ENCODE measurements at places on chromosomes 2 and 18.

DNA sequence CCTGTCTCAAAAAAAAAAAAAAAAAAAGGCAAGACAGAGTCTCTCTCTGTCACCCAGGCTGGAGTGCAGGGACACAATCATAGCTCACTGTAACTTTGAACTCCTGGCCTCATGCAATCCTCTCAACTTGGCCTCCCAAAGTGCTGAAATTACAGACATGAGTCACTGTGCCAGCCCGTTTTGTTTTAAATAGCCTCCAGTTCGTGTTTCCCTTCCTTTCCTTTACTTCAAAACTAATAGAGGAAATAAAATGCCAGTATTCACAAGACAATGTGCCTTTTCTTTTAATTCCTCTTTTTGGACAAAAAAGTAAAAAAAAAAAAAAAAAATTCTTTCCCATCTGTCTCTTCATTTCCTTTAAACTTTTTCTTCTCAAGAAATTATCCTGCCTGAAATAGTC is 54.5 kb upstream of the ACMSD start:
- no peak for DNase-seq

DNA sequence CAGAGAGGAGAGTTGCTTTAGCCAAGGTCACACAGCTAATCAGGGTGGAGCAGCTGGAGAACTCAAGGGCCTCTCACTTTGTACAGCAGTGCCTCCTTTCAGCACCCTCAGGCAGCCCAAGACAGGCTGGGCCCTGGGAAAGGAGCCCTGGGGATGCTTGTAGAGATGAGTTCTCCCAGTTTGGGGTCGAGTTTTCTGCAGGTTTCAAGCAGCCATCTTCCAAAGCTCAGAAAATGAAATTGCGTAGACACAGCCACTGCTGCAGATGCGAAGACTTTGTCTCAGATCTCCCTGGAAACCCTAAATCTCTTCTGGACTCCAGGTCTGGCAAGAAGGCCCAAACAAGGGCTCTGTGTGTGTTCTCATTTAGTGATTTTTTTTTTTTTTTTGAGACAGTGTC is 22.5 kb downstream of the THNSL2 start:
- no peak for DNase-seq

GRCh38 chr2:86392873-86393518 is 48.2 kb upstream of the KDM3A start:
- DNase-seq = no peak

DNA sequence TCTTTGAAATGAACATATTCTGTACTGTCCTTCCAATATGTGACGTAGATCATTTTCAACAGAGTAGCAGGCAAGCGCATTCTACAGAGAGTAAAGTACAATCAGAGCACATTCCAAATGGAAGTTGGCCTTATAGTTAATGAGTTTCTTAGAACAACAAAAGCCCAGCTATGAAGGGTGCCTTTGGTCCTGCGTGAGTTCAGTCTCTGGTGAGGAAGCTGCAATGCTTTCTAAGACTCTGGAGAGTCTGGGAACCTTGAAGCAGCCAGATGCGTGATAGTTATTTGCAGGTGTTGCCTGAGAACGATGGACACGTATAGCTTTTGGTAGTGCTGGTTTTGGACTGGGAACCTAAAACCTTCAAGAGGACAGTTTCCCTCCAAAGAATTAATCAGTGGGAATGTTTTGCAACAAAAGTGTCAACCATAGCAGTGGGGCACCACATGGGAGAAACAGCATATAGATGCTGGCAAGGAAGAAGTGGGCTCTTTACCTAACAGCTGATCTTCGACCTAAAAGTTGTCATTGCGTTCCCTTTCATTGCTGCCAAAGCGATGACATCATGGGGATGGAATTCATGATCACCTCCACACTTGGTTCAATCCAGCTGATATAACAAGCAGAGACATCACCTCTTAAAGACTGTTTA is 9.3 kb upstream of the SNORC start:
- no peak for DNase-seq

GRCh38 chr2:160194946-160195345 is 5.1 kb downstream of the ITGB6 start:
- no peak for DNase-seq

DNA sequence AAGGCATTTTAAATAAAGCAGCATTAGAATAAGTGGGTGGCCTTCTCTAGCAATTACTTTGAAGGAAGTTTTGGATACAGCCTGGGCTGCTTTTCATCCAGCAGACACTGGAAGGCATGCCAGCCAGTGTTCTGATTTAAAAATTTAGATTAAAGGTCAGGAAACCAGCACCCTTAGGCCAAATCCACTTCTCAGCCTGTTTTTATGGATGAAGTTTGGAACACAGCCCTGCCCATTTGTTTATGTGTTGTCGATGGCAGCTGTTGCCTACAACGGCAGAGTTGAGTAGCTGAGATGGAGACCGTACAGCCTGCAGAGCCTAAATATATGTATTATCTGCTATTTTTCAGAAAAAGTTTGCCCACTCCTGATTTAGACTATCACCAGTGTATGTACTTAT is 313.6 kb upstream of the ACVR2A start:
- no peak for DNase-seq

DNA sequence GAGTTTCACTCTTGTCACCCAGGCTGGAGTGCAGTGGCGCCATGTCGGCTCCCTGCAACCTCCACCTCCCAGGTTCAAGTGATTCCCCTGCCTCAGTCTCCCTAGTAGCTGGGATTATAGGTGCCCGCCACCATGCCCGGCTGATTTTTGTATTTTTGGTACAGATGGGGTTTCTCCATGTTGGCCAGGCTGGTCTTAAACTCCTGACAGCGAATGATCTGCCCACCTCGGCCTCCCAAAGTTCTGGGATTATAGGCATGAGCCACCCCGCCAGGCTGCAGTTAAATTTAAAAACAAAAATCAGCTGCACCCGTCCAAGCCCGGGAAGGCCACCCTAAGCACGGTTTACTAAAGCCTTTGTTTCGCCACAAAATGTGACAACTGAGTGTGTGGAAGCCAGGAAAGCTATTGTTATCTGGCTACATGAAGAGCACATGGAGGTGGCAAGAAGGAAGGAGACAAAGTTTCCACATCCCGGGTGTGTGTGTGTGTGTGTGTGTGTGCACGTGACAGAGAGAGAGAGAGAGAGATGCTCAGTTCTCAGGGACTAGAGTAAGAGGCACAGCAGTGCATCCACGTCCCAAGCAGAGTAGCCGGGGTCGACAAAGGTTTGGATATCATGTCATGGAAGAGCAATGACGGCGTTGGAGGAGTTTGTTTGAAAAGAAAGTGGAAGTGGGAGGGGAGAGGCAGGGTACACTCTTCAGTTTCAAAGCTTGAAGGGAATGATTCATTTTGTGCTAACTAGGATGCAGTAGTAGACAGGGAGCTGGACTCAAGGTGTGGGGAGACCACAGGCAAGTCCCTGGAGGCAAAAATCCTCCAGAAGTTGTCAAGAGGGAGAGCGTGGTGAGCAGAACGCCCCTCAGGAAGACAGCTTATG is 20.1 kb downstream of the INPP5D start:
- no peak for DNase-seq

GRCh38 chr2:172230889-172231401 is 128.2 kb upstream of the DLX2 start:
- DNase-seq = no peak

DNA sequence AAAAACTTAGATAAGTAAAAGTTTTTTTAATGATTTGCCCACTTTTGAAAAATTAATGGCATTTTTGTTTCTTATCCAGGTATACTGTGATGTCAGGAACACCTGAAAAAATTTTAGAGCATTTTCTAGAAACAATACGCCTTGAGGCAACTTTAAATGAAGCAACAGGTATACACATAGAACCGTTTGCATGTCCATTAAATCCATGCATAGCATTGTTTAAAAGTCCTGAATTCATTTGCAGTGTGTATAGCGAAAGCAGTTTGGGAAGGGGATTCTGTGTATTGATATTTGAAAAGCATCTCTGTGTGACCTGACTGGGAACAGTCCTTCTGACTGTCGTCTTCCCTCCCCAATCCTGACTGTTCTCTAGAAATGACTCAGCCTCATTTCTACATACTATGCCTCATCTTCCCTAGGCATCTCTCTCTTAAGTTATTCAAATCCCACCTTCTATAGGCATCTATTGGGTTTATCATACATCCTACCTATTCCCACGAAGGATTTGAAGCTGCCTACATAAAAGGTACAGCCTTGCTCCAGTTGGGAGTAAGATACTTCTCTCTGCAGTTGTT is 79.2 kb upstream of the MAP3K20 start:
- no peak for DNase-seq

- DNase-seq = no peak
Observed at GRCh38 chr2:159124441-159124911, 156.0 kb downstream of the TANC1 start.

DNA sequence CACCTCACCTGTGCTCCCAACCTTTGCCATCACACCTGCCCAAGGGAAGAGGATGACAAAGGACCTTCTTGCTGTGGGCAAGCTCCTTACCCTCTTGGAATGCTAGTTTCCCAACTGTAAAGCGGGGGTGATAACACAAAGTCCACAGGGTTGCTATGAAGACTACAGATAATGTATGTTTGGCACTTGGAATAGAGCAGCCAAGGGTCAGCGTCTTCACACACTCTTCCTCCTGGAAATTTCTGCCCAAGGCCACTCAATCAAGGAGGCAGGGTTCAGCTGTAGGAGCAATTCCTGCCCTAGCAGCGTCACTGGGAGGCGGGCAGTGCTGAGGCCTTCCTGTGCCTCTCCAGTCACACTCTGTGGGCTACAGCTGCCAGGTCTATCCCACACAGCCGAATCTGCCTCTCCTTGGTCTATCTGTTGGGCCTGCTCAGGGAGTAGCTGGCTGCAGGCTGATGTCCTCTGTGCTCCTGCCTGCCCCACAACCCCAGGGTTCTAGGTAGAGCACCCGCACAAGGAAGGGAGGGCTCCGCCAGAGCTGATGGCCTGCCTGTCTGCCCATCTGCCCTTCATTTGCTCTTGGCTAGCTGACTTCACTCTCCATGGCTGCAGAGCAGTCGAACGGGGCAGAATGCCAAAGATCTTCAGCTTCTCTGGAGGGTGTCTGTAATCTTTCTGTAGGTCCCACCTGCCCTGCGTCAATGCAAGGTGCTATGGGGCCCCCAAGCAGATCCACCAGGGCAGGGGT is 91.9 kb downstream of the MRO start:
- no peak for DNase-seq

DNA sequence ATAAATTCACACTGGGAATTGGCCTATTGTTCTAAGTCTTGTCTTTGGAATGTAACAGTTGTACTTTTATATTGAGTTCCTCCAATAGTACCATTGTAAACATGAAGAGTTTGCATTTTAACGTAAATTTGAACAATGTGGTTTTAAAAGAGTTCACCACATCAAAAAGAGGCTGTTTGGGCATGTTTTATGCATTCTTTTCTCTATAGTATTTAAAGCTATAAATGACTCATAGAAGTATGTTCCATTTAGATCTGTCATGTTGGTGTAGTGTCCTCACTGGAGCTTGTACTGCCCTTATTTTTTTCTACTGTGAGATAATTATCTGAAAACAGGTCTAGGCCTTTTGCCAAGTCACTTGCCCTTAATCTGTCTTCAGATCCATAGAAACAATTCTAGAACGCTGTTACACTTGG is 141.9 kb downstream of the RHBDD1 start:
- no peak for DNase-seq

DNA sequence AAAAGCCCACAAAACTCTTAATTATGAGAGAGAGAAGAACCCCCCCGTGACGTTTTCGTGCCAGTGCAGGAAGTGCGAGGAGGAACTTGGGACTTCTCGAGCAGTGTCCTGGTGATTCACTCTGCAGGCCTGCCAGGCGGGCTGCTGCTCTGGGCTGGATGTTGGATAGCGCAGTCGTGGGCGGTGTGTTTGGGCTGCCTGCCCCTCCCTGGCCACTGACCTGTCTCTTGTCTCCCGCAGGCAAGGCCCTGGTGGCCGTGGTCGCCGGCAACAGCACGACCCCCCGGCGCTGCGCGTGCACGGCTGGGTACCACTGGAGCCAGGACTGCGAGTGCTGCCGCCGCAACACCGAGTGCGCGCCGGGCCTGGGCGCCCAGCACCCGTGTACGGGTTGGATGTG is 29.0 kb downstream of the TNFRSF11A start:
- no peak for DNase-seq

DNA sequence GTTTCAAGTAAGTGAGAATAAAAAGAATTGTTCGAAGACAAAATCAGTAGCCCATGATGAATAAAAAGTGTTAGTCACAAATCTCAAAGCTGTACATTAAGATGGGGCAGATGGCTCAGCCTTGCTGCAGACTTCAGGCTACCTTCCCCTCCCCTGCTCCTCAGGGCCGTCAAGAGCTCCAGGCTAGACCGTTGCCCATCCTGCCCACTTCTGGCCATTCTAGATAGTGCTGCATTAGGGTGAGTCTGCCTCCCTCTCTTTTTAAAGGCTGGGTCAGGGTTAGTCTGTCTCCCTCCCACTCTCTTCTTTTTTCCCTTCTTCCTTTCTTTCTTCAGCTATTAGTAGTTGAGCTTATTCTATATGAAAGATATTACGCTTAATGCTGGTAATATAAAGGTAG is 86.0 kb downstream of the MAPRE2 start:
- no peak for DNase-seq

- DNase-seq = no peak
Observed at GRCh38 chr2:199896617-199897016, 14.5 kb upstream of the C2orf69 start.

DNA sequence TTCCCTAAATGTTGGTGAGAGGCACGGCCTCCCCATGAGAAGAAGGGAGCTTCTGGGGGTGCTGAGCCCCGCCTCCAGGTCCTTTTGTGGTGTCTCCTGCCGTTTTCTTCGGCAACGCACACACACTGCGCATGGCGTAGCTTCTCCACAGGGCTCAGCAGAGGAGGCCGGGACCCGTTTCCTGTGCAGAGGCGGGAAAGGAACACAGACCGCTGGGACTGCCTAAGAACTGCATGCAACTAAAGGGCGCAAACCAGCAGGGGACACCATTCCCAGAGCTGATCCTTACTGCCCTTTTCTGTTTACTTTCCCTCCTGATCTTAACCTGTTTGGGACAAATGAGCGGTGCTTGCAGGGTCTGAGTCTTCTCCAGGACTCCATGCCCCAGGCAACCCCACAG is 90.3 kb upstream of the CAPN13 start:
- no peak for DNase-seq

- DNase-seq = no peak
Observed at GRCh38 chr18:53101536-53102105, 761.6 kb downstream of the DCC start.

GRCh38 chr18:57585855-57586250 is 649 bp downstream of the FECH start:
- DNase-seq = no peak

GRCh38 chr18:74230922-74231714 is 60.6 kb downstream of the CYB5A start:
- DNase-seq = no peak

- peak; percentile 91 for DNase-seq
Observed at GRCh38 chr2:201257956-201258665, 2.2 kb upstream of the CASP8 start.

- DNase-seq = no peak
Observed at GRCh38 chr2:235914756-235915155, 253.4 kb downstream of the GBX2 start.

- no peak for DNase-seq
Observed at GRCh38 chr2:64848363-64848762, 140.8 kb upstream of the SLC1A4 start.

GRCh38 chr2:61405813-61406212 is 65.1 kb downstream of the USP34 start:
- no peak for DNase-seq

Data from T follicular helper cell (primary cell).